ENCODE measurements at places on chromosomes 6 and 20.

- no peak for DNase-seq
Observed at GRCh38 chr20:36415475-36416002, 109.4 kb downstream of the DLGAP4 start.

DNA sequence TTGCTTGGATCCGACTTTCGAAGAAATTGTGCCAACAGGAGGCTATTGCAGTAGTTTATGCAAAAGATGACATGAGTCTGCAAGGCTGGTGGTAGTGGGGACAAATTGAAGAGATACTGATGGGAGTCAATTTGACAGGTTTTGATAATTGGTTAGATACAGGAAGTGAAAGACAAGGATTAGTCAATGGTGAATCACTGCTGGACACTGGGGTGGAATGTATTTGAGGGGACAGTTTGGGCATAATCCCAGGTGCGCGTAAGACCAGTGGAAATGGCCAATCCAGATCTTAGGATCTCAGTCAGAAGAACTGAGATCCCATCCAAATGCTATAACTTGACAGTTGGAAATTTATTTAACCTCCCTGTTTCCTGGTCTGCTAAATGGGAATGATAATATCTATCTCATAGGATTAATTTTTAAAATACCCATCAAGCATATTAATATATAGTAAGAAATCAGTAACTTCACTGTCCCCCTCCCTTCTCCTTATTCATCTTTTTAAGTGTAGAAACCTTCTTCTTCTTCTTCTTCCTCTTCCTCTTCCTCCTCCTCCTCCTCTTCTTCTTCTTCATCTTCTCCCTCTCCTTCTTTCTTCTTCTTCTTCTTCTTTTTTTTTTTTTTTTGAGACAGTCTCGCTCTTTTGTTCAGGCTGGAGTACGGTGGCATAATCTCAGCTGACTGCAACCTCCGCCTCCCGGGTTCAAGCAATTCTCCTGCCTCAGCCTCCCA, 30.9 kb upstream of the ERVFRD-1 start:
- DNase-seq, result no peak

GRCh38 chr6:149660028-149660427, 11.5 kb upstream of the KATNA1 start:
- DNase-seq, result no peak

DNA sequence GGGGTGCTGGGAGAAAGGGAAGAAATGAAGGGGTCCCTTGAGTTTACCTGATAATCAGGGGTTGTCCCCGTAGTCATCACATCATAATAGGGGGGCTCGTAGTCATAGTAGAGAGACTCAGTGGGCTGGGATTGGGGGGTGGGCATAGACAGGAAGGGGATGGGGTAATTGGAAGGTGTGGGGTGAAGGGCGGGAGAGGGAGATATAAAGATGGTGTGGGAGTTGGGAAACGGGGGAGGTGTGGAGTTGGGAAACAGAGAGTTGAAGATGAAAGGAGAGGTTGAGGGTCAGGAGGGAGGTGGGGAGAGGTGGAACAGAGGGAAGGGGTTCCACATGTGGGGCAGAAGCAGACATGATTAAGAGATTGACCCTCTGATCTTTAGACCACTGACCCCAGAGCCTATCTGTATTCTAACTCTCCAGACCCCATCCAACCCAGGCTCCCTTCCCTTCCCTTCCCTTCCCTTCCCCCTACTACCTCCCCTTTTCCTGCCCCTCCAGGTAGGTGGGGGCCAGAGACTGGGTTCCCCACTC, 6.5 kb downstream of the COL11A2 start:
- DNase-seq, result no peak

DNA sequence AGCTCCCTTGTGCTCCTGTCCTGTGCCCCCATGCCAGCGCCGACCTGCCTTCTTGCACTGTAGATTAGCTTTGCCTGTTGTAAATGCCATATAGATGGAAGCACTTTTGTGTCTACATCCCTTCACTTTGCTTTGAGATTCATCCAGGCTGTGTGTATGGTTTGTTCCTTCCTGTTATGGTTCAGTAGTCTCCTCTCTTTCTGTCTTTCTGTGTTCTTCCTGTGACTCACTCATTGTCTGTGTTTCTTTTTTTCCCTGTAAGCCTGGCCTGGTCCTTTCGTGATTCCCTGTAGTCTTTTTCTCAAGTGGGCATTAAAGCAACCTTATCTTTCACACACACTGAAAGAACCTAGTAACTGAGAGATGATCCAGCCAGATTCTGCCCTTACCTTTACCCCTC, 66.6 kb downstream of the JARID2 start:
- no peak for DNase-seq

DNA sequence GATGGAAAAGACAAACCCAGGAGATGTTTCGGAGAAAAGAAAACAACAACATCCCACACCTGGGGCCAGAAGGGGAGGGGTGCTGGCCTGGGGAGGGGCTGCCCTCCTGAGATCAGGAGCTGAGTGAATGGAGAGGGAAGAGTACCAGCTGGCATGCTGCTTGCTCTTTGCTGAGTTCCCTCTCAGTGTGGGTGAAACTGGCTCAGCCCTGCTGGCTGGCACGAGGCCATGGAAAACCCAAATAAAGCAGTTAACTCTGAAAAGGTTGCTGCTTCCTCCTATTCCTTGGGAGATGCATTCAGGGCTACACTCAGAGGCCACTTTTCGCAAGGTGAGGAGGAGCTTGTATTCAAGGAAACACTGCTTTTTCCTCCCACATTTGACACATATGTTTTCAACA, 8.0 kb upstream of the KCNK16 start:
- DNase-seq, result no peak

DNA sequence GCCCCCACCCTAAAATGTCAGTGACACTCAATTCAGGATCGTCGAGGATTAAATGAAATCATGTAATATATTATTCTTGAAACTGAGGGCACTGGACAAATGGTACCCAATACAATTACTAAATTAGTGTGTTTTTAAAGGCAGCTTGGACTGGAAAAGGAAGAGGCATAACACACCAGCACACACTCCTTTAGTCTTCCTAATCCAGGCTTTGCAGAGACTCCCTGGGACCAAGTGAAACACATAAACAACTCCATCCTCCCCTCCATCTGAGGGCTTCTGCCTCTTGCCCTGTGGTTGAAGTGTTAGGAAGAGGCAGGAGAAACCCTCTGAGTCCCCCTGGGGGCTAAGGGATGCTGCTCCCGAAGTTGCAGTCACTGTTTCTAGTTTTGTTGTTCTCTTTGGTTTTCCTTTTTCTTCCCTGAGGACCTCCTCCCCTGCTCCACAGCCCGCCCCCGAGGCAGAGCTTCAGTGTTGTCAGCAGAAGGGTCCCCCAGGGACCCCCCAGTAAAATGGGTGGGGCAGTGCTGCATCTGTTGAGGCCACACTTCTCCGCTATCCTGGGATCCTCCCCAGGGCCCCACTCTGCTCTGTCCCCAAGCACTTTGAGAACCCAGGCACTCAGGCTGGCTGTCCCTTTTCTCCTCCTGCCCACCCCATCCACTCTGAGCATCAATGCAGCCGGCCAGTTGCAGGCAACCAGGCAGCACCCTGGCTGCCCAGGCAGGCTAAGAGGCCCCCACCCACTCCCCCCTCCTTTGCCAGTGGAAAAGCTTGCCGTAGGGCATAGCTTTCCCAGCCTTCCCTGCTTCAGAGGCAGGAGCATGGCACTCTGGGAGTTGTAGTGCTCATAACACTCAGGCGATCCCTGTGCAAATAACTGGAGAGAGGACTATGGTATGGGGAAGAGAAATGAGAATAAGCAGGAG, 5.9 kb downstream of the TMEM63B start:
- peak; percentile 35 for DNase-seq

GRCh38 chr6:41072836-41073202, at the start of gene NFYA:
Gene NFYA, plus strand, starts transcription at chr6:41072974. Its CDS starts 6,116 bp downstream, at chr6:41079090.
- no peak for DNase-seq

- no peak for DNase-seq
Observed at GRCh38 chr6:24882835-24883555, 52.8 kb downstream of the RIPOR2 start.

DNA sequence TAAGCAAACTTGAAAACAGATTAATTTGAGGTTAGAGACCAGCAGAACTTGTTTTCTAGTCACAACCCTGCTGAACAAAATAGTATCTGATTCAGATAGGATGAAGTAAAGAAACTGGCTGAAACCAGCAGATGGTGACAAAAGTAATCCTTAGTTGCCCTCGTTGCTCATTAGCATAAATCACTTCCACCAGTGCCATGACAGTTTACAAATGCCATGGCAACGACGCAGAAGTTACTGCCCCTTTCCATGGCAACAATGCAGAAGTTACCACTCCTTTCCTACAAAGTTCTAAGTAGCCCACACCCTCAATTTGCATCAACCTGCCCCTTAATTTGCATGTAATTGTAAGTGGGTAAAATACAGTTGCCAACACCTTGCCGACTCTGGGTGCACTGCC, 23.7 kb downstream of the SNRPB start:
- no peak for DNase-seq

- no peak for DNase-seq
Observed at GRCh38 chr20:35077341-35077740, 15.3 kb downstream of the TRPC4AP start.

- no peak for DNase-seq
Observed at GRCh38 chr6:7424058-7424457, 34.5 kb downstream of the RIOK1 start.

DNA sequence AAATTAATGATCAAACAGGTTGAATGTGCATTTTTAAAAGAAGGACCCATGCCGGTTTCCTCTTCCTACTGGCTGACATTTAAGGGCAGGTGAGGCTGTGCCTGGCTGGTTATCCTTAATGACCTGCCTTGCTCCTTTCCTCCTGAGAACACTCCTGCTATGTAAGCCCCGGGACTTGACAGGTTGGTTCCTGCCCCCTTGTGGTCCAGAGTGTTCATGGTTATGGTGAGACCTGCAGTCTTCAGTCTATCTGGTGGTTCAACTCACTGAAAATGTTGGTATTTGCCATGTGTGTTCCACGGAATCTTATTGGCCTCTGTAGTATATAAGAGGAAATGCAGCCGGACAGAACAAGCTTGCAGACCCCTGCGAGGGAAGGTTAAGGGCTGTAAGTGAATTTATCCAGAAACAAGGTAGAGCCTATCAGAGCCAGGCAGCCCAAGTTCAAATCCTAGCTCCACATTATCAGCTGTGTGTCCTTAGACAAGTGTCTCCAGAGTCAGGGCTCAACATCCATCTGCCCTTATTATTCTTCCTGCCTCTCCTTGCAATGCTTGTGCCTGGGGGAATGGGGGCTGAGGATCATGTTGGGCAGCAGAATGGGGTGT, 5.2 kb upstream of the BPIFA3 start:
- DNase-seq, result peak; percentile 83

GRCh38 chr6:31204751-31205145, 34.3 kb upstream of the POU5F1 start:
- no peak for DNase-seq

- DNase-seq, result peak; percentile 25
Observed at GRCh38 chr20:36861625-36861874, 14.4 kb upstream of the TLDC2 start.

- no peak for DNase-seq
Observed at GRCh38 chr6:164928728-164929407, 380.5 kb downstream of the C6orf118 start.

DNA sequence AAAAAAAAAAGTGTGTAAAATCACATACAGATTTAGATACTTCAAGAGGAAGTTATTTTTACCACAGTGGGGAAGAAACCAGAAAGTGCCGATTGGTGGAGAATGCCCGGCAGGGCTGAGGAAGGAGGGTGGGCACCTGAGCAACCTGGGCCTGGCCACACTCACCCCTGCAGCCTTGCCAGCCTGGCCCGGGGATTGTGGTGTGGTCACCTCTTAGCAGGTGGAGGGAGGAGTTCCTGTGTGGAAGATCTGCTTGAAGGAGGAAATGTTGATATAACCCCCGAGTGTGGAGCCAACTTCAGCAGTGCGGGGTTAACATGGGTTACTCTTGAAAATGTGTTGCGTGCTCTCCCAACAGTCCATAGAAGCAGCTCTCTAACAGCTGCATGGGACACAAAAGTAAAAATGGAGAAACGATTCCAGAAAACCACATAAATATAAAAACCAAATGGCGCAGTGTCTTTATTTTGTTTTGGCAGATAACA, 14.7 kb downstream of the UST start:
- DNase-seq, result no peak

DNA sequence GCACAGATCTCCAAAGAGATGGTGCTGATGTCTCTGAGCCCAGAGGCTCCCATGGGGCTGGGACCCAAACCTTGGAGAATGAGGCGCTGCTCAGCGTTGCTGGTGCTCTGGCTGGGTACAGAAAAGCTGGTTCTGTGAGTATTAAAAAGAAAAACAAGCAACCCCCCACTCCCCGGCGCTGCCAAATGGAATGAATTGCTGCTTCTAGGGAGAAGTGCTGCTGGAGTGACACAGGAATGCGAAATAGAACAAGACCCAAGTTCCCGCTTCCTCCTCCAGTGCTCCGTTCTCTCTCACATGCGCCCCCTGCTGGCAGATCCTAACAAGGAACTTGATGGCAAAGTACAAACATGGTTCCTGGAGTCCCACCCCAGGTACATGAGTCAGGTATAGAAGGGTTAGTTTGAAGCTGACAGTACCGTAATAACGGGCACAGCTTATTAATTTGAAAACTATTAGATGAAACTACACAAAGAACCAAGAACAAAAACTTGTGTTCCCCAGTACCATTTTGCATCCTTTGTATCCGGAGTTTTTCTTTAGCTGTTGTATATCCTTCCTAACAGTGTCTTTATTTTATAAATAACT, 2.1 kb upstream of the DDX27 start:
- peak; percentile 93 for DNase-seq

- no peak for DNase-seq
Observed at GRCh38 chr6:157850030-157850429, 27.0 kb downstream of the SNX9 start.

GRCh38 chr6:63636518-63637021, 968 bp downstream of the PHF3 start:
- peak; percentile 7 for DNase-seq

- DNase-seq, result no peak
Observed at GRCh38 chr6:106108129-106108528, 22.0 kb downstream of the PRDM1 start.

DNA sequence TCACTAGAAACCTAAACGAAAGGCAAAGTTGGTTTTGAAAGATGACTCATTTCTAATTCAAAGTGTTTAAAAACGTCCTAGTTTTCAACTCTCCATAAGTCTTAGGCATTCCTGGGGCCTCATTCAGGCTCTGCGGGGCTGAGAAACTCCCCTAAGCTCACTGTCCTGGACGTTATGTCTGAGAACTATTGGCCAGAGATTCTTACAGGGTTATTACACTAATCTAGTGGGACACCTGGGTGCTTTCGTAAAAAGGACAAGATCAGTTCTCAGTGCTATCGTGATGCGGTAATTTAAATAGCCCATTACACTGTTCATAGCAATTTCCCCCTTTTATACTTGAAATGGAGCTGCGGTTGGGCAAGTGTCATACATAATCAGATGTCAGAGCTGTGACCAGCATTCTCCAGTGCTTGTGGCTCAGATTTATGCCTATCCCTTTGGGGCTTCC, 280.9 kb downstream of the QKI start:
- no peak for DNase-seq

Measured in A549 (cell line).